ENCODE measurements at places on chromosomes 5 and 9. TPM values are rescaled to one million over a fixed set of nuclear protein-coding genes. Genes with fewer than 3 reads are reported as not detected.

The MARCHF11 gene
- not detected for total RNA-seq

The CTXN3 gene
- total RNA-seq = not detected

The FST gene
- total RNA-seq = 12.9 TPM

The DMRT2 gene
- total RNA-seq = 1.7 TPM

The DMRT3 gene
- total RNA-seq = not detected

The THBS4 gene
- total RNA-seq = 0.30 TPM

The BTNL9 gene
- not detected for total RNA-seq

The GNAQ gene
- 73.3 TPM for total RNA-seq

The PCDHGA12 gene
- 33.7 TPM for total RNA-seq

The FOXD1 gene
- 10.7 TPM for total RNA-seq

The KCNT1 gene
- not detected for total RNA-seq

The DCANP1 gene
- not detected for total RNA-seq

The SLC36A2 gene
- not detected for total RNA-seq

The BARX1 gene
- total RNA-seq = not detected

The NTRK2 gene
- under 0.01 TPM for total RNA-seq

The ZNF366 gene
- total RNA-seq = 0.05 TPM

The NUTM2G gene
- total RNA-seq = not detected

The PCDHB2 gene
- total RNA-seq = 0.74 TPM

The PCDHGA9 gene
- 4.5 TPM for total RNA-seq

The IFNA2 gene
- not detected for total RNA-seq

The AGPAT2 gene
- 36.0 TPM for total RNA-seq

The GFRA3 gene
- not detected for total RNA-seq

The MAN2A1 gene
- total RNA-seq = 124 TPM

The SLC6A18 gene
- total RNA-seq = not detected

The PCDHGB2 gene
- 2.4 TPM for total RNA-seq
